ENCODE measurements at places on chromosomes 1 and 21. TPM values are rescaled to one million over a fixed set of nuclear protein-coding genes. Genes with fewer than 3 reads are reported as not detected.

Gene CCNL2
- total RNA-seq: 61.1 TPM

Gene B3GALT2
- 5.8 TPM for total RNA-seq

Gene S100A9
- not detected for total RNA-seq

Gene SGIP1
- 27.1 TPM for total RNA-seq

Gene CELA2A
- not detected for total RNA-seq

Gene ELAPOR1
- total RNA-seq: 0.28 TPM

Gene MARK1
- not detected for total RNA-seq

Gene ST6GALNAC3
- 0.56 TPM for total RNA-seq

Gene GRIK3
- total RNA-seq: not detected

Gene KCNE1
- 0.90 TPM for total RNA-seq
